ENCODE measurements at places on chromosomes 5 and 9.
A peak's percentile ranks its signal among the peaks of the same experiment; 100 is the strongest.

DNA sequence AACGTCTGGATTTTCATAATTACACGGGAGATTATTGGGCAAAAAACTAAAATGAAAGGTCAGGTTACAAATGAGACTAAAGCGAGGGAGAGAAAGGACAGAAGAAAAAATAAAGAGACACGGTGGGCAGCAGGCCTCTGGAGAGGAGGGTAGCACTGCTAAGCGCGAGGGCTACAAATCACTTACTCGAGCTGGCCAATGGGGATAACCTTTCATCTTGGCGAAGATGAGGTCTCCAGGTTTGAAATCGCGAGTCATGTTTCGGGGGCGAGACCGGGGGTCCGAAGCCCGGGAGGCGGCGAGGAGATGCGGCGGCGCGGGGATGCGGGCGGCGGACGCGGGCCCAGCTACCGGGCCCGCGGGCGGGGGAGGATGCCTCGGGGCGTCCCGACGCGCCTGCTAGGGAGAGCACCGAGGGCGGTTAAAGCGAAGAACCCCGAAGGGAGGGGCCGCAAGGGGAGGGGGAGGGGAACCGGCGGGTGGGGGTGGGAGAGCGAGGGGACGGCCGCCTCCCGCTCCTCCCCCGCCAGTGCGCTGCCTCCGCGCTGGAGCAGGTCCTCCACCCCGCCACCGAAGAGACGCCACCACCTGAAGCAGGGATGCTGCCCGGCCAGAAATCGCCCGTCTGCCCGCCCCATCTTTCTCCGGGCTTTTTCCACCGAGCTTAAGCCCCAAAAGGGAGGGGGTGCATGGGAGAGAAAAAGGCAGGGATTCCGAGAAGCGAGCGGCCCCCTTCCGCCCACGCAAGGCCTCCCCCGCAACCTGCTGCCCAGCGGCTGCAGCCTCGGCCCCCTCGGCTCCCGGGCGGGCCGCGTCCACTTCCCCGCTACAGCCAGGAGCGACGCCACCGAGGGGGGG, 610 bp downstream of the PSIP1 start:
- DNase-seq: peak; percentile 51

GRCh38 chr9:35736201-35736633, 3.8 kb downstream of the CREB3 start:
- DNase-seq: peak; percentile 27

GRCh38 chr9:130539420-130540223, 39.8 kb upstream of the FUBP3 start:
- DNase-seq: no peak

DNA sequence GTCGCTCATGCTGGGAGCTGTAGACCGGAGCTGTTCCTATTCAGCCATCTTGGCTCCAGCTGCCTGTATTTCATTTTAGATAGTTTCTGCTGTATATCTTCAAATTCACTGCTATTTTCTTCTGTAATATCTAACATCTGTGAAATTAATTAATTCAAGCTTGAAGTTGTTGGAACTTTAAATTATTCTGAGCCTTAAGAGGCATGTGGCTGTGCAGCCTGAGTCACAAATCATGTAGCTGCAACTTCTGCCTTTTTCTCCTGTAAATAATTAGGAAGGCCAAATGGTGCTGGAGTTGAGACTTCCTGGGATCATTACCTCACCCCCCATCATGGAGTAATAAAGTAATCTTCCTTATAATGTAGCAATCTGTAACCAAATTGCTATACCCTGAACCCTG, 183.3 kb upstream of the PCSK5 start:
- no peak for DNase-seq

DNA sequence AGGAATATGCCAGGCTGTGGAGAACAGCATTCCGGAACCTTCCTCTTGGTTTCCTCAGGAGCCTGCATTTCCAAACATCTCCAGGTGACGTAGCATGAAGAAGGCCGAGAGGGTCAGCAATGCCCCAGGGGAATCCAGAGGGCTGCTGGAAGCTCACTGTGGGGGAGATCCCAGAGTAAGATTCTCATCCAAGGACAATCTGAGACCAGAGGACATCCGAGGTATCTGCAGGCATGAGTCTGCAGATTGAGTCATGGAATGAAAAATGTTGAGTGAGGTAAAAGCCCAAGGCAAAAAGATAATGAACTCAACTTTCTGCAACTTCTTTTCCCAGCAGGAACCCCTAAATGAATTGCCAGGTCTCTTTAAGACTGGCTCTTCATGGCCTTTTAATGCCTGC, 73.5 kb downstream of the KIF4B start:
- no peak for DNase-seq

DNA sequence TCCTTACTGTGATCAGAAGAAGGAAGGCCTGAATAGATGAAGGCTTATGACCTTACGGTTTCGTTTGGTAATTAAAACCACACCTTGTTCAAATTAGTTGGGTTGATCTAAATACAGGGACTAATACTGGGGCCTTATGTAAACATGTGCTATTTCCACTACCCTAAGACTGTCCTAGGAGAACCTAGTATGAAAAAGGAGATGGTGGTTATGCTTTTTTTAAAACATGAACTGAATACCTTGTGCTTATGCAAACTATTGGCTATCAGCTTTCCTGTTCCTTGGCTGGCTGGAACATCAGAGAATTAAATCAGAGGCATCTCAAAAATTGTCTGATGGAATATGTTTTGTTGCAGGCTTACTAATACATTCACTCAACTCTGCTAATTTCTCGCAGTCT, 3.9 kb downstream of the MYOT start:
- DNase-seq: no peak

- DNase-seq: no peak
These were observed 226.5 kb downstream of the TLE1 start for GRCh38 chr9:81462801-81463200.

GRCh38 chr9:104143550-104143910, 49.4 kb downstream of the SMC2 start:
- no peak for DNase-seq

- DNase-seq: no peak
These were observed 49.6 kb upstream of the LMX1B start for GRCh38 chr9:126564128-126564527.

- no peak for DNase-seq
These were observed 200.9 kb upstream of the OTULINL start for GRCh38 chr5:14380712-14381111.

DNA sequence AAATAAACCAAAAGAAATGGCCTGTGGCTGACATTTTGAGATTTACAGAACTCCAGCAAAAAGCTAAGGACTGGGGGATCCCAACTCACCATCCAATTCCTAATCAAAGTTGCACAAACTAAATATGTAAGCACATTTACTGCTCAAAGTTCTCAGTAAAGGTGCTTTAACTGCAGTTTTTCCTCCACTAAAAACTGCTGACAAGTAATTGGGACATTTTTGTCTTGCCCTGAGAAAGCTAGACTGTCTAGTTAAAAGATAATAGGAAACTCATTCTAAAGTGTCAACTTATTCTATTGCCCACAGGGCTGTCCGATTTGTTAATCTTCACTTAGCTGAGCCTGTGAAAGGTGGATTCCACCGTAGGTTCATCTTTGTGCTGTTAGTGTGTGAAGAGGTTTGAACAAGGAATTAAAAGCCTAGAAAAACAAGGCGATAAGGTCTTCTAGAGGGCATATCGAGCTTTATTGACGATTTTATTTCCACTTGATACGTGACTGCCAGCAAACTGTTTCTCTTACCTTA, 1.0 kb downstream of the DOCK8 start:
- DNase-seq: no peak

DNA sequence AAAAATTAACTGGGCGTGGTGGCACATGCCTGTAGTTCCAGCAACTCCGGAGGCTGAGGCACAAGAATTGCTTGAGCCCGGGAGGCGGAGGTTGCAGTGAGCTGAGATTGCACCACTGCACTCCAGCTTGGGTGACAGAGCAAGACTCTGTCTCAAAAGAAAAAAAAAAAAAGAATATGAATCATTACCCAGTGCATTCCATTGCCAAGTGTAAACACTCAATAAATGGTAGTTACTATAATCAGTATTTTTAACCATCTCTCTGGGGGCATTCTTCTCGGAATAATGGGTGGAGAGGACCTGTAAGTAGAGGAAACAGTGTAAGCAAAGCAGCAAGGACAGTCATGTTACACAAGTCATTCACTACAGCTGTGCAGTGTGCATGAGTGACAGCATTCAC, 13.8 kb upstream of the RANBP17 start:
- no peak for DNase-seq

Measured in stimulated activated CD8-positive, alpha-beta memory T cell treated with anti-CD3 and anti-CD28 coated beads, Interleukin-2, amount 100 ng/mL, for 48 hours (primary cell).